Left forelimb (tissue), 1 donor: ENCODE measurements at places on chromosomes 3 and 15.

- peak; percentile 18 for DNase-seq
Measured at GRCh38 chr3:43005981-43006380, 26.9 kb downstream of the GASK1A start.

GRCh38 chr3:120554812-120555606 lies 41.1 kb upstream of the NDUFB4 start:
- DNase-seq = peak; percentile 77

- no peak for DNase-seq
Measured at GRCh38 chr3:112587336-112587735, 25.5 kb downstream of the SLC35A5 start.

DNA sequence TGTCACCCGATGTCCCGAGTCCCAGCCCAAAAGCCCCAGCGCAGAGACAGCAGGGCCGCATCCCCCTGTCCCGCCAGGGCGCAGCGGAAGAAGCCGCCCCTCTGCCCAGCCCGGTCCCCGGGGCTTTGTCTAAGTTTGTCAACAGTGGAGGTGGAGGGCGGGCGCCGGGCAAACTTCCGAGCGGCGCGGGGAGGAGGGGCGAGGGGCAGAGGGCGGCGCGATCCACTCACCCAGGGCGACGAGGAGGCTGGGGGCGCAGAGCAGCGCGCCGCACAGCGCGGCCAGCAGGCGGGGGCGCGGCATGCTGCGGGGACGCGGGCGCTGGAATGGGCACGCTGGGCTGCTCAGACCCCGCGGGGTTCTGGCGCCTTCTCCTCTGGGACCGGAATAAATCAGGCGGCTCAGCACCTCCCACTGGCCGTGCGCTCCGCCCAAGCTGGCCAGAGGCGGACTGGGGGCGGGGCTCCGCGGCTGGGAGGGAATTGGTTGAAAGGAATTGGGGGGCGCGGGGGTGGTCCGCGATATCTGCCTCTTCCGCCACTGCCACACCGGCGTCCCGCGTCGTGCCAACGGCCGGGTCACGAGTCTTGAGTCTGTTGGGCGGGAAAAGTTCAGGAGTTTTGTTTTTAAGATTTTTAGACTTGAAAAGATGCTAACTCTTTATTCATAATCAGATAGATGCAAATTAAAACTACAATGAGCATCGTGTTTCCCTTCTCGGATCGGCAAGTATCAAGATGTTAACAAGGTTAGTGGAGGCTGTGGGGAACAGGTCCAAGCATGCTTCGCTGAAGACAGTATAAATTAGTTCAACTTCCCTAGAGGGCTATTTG lies at the start of gene MFGE8:
Gene MFGE8, minus strand, starts transcription at position 363 of the 833 bp plus-strand sequence. Its CDS starts 60 bp downstream, at position 303.
- DNase-seq = peak; percentile 85

DNA sequence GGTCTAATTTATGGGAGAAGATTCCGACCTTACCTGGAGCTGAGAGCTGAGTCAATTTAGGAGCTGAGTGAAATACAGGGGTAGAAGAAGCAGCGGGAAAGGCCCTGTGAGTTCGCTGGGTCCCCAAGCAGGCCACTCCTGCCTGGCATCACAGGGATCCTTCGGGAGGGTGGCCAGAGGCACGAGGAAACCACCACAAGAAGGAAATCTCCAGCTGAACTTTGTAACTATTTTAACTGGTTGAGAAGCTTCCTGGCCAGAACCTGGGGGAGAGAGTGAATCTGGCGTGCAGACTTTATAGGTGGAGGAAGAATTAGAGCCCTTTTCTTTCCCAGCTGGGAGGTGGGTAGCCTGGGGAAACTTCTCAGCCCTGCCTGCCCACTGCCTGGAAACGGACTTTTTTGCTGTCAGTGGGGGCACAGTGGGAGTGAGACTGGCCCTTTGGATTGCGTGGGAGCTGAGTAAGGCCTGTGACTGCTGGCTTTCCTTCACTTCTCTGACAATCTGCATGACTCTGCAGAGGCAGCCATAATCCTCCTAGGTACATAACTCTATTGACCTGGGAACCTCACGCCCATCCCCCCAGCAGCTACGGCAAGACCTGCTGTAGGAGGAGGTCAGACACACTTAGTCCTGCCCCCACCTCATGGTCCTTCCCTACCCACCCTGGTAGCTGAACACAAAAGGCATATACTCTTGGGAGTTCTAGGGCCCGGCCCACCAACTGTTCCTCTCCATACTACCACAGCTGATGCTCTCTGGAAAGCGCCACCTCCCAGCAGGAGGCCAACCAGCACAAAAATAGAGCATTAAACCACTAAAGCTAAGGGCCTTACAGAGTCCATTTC lies 340.7 kb downstream of the CNTN3 start:
- DNase-seq = no peak

DNA sequence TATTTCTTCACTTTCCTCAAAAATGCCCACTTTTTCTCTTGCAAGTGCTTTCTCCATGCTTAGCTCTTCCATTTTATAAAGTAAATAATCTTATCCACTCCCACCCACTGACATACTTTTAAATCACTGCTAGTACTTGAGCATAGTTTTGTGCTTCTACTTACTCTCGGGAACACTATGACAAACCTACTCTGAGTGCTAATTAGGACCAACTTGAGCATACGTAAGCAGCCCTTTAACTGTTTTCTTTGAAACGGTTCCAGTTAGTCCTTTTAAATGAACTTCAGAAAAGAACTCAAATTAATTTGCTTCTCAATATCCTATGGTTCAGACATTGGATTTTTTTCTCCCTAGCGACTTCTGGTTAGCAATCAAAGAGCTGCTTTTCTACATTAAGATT lies 280.0 kb upstream of the SOX2 start:
- DNase-seq = no peak

DNA sequence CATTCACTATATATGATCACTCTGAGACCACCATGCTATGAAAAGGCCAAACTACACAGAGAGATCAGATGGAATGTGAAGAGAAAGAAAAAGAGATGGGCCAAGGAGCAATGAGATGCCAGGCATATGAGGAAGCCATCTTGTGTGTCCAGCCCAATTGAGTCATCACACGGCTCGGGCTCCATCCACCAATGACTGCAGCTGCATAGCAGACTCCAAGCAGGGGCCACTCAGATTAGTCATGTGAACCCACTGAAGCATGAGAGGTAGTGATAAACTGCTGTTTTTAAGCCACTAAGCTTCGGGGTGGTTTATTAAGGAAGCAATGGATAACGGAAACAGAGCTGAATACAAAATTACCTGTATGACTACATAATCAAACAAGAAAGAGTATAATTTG lies 185.9 kb downstream of the SUCLG2 start:
- DNase-seq = no peak

DNA sequence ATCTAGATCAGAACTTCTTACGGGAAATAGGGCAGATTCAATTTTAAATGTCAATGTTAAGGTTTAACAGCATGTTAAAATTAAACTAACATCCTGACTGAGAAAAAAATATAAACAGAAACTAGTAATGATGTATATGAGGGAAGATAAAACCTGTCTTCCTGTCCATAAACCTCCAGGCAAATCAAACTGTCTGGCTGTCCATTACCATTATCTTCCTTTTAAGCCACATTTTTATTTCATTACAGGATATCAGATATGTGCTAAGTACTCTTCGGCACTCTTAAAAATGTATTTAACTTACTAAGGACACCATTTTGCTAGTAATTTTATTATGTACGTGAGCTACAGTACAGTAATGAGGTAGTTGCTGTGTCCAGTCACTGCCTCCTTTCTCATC lies 1461.7 kb upstream of the ALCAM start:
- DNase-seq = no peak

- DNase-seq = peak; percentile 65
Measured at GRCh38 chr15:90062023-90062442, 40.2 kb downstream of the IDH2 start.

- no peak for DNase-seq
Measured at GRCh38 chr3:181727341-181728032, 15.8 kb downstream of the SOX2 start.

- DNase-seq = no peak
Measured at GRCh38 chr3:12195231-12195630, 36.5 kb upstream of the TIMP4 start.

- DNase-seq = no peak
Measured at GRCh38 chr3:105606016-105606415, 239.3 kb downstream of the ALCAM start.

GRCh38 chr3:150342896-150343467 lies 65.1 kb upstream of the TSC22D2 start:
- no peak for DNase-seq

- DNase-seq = no peak
Measured at GRCh38 chr3:46114323-46114988, 87.2 kb upstream of the XCR1 start.

- no peak for DNase-seq
Measured at GRCh38 chr3:61819861-61820260, 258.5 kb downstream of the PTPRG start.

GRCh38 chr3:28841441-28841840 lies 439.4 kb upstream of the RBMS3 start:
- no peak for DNase-seq
